Osteoblast (primary cell): ENCODE measurements at places on chromosomes 12 and 14. TPM values are rescaled to one million over a fixed set of nuclear protein-coding genes. Genes with fewer than 3 reads are reported as not detected.
A peak's percentile ranks its signal among the peaks of the same experiment; 100 is the strongest.

DNA sequence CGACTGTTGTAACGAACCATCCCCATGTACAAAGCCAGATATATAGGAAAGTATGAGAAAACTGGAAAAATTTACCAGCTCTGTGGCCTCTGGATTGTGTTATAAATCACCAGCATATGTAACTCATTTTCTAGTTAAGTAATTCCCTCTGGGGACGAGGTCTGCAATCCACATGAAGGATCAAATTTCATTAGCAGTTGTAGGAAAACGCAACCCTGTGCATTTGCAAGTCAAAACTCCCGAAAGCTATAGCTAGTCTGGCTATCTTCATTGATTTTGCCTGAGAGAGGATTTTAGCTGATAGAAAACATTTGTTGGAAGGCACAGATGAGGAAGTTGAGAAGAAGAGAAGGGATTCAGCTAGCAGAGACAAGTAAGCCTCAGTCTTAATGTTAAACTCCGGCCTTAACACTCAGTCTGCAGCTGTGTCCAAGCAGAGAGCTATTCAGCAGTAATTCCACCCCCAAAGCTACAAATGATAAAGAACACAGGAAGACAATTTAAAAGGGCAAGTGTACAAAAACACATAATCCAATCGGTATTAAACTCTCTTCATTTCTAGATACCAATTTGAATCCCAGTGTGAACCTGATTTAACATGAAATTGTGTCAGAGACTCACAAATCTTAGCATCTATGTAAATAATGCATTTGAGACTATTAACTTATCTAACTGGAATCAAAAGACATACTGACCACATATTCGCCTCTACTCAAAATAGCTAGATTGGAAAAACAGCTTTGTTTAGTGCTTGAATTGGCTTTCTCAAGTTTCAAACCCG, 54.2 kb upstream of the CERS5 start:
- peak; percentile 58 for DNase-seq

DNA sequence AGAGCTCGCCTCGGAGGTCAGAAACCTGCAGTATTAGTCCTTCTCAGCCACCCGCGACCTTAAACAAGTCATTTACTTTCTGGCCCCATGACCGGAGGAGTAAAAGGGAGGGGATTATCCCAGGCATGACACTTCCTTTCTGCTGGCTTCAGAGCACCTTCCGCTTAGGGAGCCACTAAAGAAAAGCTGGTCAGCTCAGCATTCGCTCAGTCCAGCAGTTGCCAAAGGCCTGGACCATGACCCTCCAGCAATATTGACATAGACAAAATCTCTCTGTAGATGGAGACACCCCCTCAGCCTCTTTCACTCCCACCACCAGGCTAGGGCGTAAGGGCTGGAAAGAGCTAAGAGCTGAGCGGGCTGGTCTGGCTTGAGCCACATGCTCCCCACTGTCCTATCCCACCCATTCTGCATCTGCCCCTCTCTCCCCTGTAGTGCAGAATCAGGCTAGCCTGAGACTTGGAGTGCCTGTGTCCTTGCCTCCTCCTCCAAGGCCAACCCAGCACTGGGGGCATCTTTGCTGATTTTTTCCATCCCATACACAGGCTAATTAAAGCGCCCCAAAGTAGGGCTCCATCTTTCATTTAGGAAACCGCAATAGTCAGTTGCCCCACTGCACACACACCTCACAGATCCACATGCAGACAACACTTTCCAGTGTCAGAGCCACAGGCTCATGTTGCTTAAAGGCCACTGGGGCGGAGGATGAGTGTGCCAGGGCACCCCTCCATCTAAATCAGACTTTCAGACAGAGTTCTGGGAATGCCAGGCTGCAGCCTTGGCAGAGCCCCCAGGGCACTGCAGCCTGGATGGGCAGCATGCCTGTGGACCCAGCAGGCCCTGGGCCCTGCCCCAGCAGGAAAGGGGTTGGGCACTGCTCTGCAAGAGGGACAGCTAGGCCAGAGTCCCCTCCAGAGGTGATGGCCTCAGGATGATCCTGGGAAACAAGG, 4.0 kb upstream of the CPNE6 start:
- DNase-seq, result peak; percentile 65

GRCh38 chr12:69524755-69525469, 54.7 kb downstream of the FRS2 start:
- DNase-seq, result peak; percentile 75

GRCh38 chr14:60350366-60350720, 101.3 kb downstream of the PPM1A start:
- no peak for DNase-seq

DNA sequence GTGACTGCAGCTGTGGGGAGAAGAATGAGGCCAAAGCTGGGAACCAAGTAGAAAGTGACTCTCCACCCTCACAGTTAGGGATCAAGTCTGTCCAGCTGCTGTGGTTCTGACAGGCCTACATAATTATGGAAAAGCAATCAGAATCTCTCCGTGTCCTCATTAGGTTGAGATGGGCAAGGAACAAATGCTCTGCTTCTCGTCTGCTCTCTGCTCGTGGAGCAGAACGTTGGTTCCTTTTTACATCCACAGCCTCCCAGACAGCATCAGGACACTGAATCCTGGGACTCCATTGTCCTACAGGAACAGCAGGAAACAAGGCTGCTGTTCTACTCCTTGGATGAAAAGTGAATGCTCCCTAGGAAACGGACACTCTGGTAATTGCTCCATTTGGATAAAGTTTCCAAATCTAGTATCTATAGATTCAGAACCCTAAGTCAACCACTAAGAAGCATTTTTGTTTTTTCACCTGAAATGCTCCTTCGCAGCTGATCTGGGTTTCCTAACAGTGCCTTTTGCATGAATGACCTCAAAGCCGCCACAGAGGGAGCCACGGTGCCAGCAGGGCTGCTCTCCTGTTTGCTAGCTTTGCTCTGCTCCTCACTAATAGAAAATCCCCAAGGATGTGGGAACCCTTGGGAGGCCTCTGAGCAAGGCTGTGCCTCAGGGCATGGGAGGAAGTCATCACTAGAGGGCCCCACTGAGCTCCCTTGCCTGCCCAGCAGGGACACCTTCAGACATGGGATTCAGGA, 102.0 kb downstream of the EGLN3 start:
- no peak for DNase-seq

DNA sequence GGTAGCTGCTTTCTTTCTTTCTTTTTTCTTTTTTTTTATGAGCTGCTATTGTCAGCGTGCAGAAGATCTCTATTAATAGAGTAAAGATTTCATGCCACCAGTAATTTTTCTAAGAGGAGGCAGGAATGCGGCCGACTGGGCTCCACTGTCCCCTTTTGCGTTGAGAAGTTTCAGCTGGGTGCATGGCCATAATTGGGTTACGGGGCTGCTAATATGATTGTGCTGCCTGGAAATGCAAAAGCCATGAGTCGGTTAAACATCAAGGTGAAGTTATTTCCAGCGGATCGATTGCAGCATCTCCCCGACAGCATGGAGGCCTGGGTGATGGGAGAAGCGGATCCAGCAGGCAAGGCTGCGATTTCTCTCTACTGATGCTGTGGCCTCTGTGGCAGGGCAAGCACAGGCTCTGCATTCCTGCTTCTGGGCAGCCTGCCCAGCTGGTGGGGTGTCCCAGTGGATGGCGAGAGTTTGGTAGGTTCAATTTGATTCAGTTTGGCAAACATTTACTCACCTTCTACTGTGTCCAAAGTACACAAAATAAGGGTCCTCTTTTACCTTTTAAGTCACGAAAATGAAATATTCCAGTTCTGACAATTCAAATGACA, 54.4 kb upstream of the PRMT8 start:
- no peak for DNase-seq

- DNase-seq, result no peak
These were observed 71.1 kb downstream of the USP15 start for GRCh38 chr12:62331306-62331705.

- DNase-seq, result no peak
These were observed 77.3 kb upstream of the PCNX4 start for GRCh38 chr14:60014402-60014801.

DNA sequence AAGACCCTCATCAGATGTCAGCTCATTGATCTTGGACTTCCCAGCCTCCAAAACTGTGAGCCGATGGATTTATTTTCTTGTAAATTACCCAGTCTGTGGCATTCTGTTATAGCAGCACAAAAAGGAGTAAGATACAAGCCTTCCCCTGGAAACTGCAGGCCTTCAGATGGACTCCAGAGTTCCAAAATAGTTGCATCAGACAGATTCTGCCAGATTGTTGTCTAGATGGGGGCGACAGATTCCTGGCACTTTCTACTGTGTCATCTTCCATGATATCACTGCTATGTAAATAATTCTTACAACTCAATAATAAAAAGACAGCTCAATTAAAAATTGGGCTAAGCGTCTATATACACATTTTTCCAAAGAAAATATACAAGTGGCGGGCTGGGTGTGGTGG, 17.2 kb upstream of the MARK3 start:
- no peak for DNase-seq

GRCh38 chr14:77607741-77608302, 8.6 kb downstream of the SPTLC2 start:
- DNase-seq, result peak; percentile 22

DNA sequence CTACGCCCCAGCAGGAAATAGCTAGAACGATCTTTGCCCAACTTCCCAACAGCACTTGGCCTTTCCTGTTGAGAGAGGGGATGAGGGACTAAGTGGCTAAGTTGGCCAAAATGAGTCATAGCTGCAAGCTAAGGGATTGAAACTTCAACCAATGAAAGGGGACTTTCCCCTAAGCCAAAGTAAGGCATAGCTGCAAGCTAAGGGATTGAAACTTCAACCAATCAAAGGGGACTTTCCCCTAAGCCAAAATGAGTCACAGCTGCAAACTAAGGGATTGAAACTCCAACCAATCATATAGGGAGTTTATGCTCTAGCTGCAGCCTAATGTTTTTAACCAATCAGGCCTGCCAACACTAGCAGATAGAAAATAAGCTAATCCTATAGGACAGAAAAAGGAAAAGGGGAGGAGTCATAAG, 100.5 kb upstream of the SSTR1 start:
- DNase-seq, result no peak

- no peak for DNase-seq
These were observed 44.7 kb upstream of the MDM1 start for GRCh38 chr12:68376901-68377300.

- DNase-seq, result peak; percentile 74
These were observed 120.6 kb upstream of the FKBP4 start for GRCh38 chr12:2673966-2674810.

- DNase-seq, result no peak
These were observed 71.3 kb downstream of the PTHLH start for GRCh38 chr12:27900920-27901879.

- no peak for DNase-seq
These were observed 11.6 kb downstream of the BTG1 start for GRCh38 chr12:92133795-92134637.

- no peak for DNase-seq
These were observed 79.3 kb downstream of the KICS2 start for GRCh38 chr12:64142784-64143183.

GRCh38 chr12:132222096-132222807, 78.0 kb downstream of the NOC4L start:
- DNase-seq, result no peak

- no peak for DNase-seq
These were observed 288.4 kb downstream of the FBXL14 start for GRCh38 chr12:1305791-1306500.

- DNase-seq, result peak; percentile 48
These were observed 34.1 kb downstream of the ACADS start for GRCh38 chr12:120759591-120760348.

DNA sequence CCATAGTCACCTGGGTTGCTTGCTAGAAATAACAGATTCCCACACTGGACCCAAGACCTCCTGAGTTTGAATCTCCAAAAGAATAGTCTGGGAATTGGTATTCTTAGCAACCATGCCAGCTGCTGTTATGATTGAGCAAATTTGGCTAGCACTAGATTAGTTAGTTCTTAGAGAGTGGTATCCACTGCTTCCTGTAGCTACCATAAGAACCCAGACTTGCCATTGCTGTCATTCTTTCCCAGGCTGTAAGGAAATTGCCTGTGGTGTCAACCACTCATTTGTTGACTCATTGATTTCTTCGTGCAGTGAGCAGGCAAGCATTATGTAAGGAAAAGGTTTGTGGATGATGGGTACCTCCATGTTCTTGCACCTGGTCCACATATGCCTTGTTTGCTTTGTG, 201.8 kb upstream of the RGS6 start:
- DNase-seq, result no peak

DNA sequence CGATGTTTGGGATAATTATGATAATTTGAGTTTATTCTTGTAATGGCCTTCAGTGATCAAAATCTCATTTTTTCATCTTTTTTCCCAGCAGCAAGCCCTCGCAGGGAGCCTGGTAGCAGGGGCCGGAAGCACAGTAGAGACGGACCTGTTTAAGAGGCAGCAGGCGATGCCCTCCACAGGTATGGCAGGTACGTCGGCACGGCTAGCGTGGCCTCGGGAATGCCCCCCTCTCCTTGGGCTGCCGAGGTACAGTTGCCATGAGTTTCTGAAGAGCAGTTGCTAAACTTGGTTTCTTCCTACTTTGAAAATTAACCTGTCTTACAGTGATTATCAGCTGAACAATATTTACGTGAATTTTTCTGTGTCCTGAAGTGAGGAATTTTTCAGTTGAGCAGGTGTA, 29.9 kb downstream of the EP400 start:
- no peak for DNase-seq

DNA sequence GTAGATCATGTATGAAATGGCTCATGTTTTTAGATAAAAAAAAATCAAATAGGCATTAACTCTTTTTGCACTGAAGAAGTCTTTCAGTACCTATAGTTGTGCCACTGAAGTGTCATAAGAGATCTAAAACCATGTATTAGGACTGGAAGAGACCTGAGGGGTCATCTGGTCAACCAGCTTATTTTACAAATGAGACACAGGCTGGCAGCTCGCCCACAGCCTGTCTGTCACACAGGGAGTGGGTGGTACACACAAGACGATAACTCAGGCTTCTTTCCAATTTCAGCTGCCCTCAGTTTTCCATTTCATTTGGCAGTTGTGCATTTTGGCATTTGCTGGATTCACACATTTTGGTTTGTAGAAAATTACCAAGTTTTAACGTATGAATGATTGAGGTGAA, 34.7 kb downstream of the C12orf75 start:
- no peak for DNase-seq

KRT77 gene
- total RNA-seq, result not detected in 2 replicates

FOXG1 gene
- total RNA-seq, result under 0.01 TPM in 1 of 2 replicates, not detected in the other

P2RX7 gene
- total RNA-seq, result 3.8 and 4.0 TPM in 2 replicates

SLC38A1 gene
- total RNA-seq, result 19.2 and 29.7 TPM in 2 replicates

ZC2HC1C gene
- total RNA-seq, result 1.1 and 1.2 TPM in 2 replicates

TMEM119 gene
- total RNA-seq, result 359 and 362 TPM in 2 replicates

AKAP5 gene
- total RNA-seq, result 0.59 and 1.1 TPM in 2 replicates

KCNMB4 gene
- under 0.01 TPM in 2 replicates for total RNA-seq

MSRB3 gene
- 72.4 and 81.0 TPM in 2 replicates for total RNA-seq

TSHR gene
- total RNA-seq, result not detected in 2 replicates

PRIMA1 gene
- not detected in 2 replicates for total RNA-seq

ZNF385A gene
- 0.72 and 0.88 TPM in 2 replicates for total RNA-seq
